ENCODE measurements at places on chromosomes 4 and X. TPM values are rescaled to one million over a fixed set of nuclear protein-coding genes. Genes with fewer than 3 reads are reported as not detected.

The XAGE5 gene
- polyA plus RNA-seq: not detected

The TMEM185A gene
- polyA plus RNA-seq: 19.7 TPM

The MTMR8 gene
- not detected for polyA plus RNA-seq

GRCh38 chr4:111433441-111433840 is 711.8 kb upstream of the FAM241A start:
- DNase-seq: no peak

- DNase-seq: no peak
Measured at GRCh38 chrX:154457491-154458115, 478 bp upstream of the PLXNA3 start.

DNA sequence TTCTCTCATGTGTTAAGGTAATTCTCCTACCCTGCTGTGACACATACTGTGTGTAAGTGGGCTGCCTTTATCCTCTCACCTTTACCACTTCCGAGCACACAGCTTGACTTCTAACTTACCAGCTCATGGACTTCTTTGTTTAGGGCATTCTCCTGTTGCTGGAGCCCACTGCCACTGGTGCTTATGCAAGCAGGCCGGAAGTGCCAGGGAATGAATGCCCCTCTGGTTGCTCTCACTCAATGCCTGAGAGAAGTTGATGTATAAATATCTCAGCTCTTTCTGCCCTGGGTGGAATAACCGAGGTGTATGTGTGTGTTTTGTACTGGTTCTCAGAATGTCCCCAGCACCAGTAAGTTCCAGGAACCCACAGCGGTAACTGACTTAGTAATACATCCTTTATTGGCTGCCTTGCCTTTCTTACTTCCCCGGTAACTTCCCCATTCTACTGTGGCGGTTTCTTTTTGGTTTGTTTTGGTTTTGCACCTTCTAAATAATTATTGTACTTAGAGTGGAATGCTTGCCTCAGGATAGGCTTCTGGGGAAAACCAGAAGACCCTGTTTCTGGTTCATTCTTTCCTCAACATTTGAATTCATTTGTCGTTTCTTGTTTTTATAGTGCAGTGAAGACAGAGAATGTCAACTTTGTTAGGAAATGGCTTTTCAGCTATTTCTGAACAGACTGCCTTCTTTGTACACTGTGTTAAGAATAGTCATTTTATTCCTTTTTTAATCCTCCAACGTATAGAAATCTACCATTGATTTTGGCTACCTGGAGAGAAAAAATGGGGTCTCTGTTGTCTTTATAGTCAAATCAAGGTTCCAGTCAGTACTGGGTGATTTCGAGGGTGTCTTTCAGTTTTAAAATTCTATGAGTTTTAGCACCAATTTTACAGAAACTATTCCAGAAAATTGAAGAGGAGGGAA is 45.4 kb downstream of the CXorf58 start:
- no peak for DNase-seq

GRCh38 chr4:153002110-153002509 is 66.0 kb downstream of the FHDC1 start:
- no peak for DNase-seq

GRCh38 chr4:22988526-22988925 is 295.8 kb downstream of the GBA3 start:
- no peak for DNase-seq

- no peak for DNase-seq
Measured at GRCh38 chrX:40943093-40943641, 142.1 kb upstream of the USP9X start.

DNA sequence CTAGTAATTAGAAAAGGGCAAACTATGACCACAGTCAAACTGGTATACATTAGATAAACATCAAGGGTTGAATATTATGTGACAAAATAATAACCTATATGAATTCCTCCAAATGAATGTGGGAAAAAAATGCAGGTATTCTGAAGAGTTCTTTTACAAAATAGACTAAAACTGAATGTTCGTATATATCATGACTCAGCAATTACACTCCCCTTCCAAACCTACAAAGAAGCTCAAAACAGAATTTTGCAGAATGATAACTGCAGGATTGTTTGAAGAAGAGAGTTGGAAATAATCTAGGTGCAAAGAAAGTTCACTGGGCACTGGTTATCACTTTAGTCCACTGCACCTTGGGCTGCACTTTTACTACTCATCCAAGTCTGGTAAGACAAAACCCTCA is 134.1 kb downstream of the GABRG1 start:
- no peak for DNase-seq
